HFFc6 (cell line): ENCODE measurements at places on chromosomes 2 and 18.
A peak's percentile ranks its signal among the peaks of the same experiment; 100 is the strongest.

GRCh38 chr2:44793322-44793870, 148.1 kb upstream of the SIX3 start:
- H3K27ac ChIP-seq, result no peak overlapping the region
- DNase-seq, result peak; percentile 8
- peaks cover 16% of the 10 kb centered on the region for H3K27me3 ChIP-seq

DNA sequence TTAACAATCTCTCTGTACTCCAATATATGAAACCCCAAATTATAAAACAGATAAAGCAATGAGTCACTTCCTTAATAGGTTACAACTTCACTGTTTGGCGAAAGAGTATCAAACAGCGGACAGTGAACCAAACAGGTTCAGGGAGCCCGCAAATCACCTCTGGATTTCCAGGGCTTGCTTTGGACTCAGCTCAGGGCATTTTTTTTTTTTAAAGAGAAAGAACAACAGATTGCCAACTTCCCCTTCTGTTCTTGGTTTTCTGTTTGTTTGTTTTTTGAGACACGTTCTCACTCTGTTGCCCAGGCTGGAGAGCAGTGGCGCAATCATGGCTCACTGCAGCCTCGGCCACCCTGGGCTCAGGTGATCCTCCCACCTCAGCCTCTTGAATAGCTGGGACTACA, 52.7 kb downstream of the ABCB11 start:
- no peaks in the 10 kb centered on the region; the same call in 1 of the 2 replicates for H3K27me3 ChIP-seq
- H3K4me3 ChIP-seq, result no peak overlapping the region
- no peaks in the 10 kb centered on the region for H3K36me3 ChIP-seq
- H3K4me1 ChIP-seq, result no peaks in the 10 kb centered on the region
- no peak overlapping the region for H3K27ac ChIP-seq

- H3K27me3 ChIP-seq, result no peaks in the 10 kb centered on the region; the same call in 1 of the 2 replicates
- no peak overlapping the region for H3K4me3 ChIP-seq
- no peaks in the 10 kb centered on the region; the same call in 1 of the 2 replicates for H3K4me1 ChIP-seq
- H3K36me3 ChIP-seq, result no peaks in the 10 kb centered on the region
Observed at GRCh38 chr2:23555944-23556343, 171.0 kb downstream of the KLHL29 start.

GRCh38 chr2:129812071-129812470, 167.4 kb upstream of the RAB6C start:
- no peaks in the 10 kb centered on the region for H3K36me3 ChIP-seq
- DNase-seq, result no peak
- H3K27ac ChIP-seq, result no peak overlapping the region
- no peaks in the 10 kb centered on the region for H3K4me1 ChIP-seq
- no peaks in the 10 kb centered on the region; the same call in 1 of the 2 replicates for H3K27me3 ChIP-seq

DNA sequence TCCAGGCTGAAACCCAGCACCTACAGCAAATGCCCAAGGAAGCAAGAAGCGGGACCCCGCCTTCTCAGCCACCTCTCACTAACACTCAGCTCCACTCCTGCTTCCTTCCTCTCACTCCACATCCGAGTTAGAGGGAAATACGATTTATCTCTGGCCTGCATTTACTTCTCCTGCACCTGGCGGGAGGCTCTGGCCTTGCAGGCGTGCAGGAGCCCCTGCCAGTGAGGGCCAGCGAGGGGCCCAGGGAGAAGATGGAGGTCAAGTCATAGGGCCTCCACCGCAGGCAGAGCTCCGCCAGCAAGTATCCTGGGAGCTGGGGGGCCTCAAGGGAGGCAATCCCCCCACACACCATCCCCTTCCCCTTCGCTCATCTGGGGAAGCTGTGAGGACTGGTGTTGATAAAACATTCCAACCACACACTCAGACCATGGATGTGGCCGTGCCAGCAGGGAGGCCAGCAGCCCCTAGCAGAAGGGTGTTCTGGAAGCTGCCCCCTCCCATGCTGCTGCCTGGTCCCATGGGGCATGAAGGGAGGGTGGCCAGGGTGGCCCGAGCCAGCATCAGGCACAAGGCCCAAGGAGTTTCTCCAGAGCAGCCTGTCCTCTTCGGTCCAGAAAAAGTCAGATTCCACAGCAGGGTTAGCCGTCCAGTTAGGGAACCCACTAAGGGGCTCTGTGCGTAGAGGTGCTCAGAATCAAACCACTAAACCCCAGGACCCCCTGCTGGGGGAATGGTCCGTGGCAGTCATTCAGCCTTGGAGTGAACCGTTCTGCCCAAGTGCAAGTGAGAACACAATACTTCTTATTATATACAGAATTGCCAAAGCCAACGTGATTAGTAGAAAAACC, 91.2 kb downstream of the HDAC4 start:
- H3K4me3 ChIP-seq, result peak overlapping the region; percentile 88
- peaks cover 17% of the 10 kb centered on the region for H3K4me1 ChIP-seq

- DNase-seq, result no peak
- peaks cover 5% of the 10 kb centered on the region; the same call in 1 of the 2 replicates for H3K36me3 ChIP-seq
- H3K27ac ChIP-seq, result peak overlapping the region; percentile 96
- no peaks in the 10 kb centered on the region for H3K27me3 ChIP-seq
- H3K4me3 ChIP-seq, result peak overlapping the region; percentile 74
Observed at GRCh38 chr2:37774976-37775907, 103.8 kb upstream of the CDC42EP3 start.

- H3K4me3 ChIP-seq, result peak overlapping the region; percentile 79
- H3K4me1 ChIP-seq, result peaks cover 19% of the 10 kb centered on the region
- no peak for DNase-seq
- H3K27ac ChIP-seq, result no peak overlapping the region
- peaks cover 6% of the 10 kb centered on the region for H3K27me3 ChIP-seq
Observed at GRCh38 chr2:113157118-113157896, 16.5 kb upstream of the PSD4 start.

- peak overlapping the region; percentile 34 for H3K4me3 ChIP-seq
- H3K27me3 ChIP-seq, result no peaks in the 10 kb centered on the region
- H3K27ac ChIP-seq, result peak overlapping the region; percentile 73
- no peaks in the 10 kb centered on the region for H3K36me3 ChIP-seq
- H3K4me1 ChIP-seq, result peaks cover 55% of the 10 kb centered on the region
- peak; percentile 44 for DNase-seq
Observed at GRCh38 chr2:43340945-43341356, 114.5 kb upstream of the ZFP36L2 start.

DNA sequence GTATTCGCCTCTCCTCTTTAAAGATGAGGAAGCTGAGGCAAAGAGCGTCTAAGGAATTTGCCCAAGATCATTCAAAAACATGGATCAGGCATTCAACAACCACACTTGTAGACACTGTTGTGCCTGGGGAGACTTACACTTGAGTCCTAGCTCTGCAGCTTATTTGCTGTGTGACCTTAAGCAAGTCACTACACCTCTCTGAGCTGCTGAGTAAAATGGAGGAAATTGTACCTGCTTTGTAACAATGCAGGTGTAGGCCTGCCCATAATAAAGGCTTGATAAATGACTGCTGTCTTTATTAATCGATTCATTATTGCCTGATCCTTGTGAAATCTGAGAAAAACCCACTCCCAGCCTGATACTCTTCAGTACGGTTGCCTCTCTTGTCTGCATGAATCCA, 30.8 kb downstream of the EN1 start:
- no peak overlapping the region for H3K27ac ChIP-seq
- H3K27me3 ChIP-seq, result peaks cover 36% of the 10 kb centered on the region
- no peak for DNase-seq
- no peak overlapping the region for H3K4me3 ChIP-seq
- no peaks in the 10 kb centered on the region for H3K36me3 ChIP-seq

DNA sequence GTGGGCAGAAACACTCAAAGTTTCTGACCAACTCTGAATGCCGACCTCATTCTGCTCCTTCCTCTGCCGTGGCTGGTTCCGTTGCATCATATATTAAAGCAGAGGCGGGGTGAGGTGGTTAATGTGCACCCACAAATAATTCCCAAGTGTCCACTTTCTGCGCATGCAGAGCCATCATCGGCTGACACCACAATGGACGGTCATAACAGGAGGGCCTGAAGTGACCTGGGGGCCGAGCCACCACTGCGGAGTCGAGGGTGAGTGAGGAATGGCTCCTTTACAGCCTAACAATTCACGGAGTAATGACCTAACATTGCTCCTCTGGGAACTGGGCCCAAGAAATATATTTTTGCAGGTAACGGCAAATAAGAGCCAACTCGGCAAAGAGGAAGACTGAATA, 32.9 kb upstream of the GLI2 start:
- peak overlapping the region; percentile 71 for H3K27ac ChIP-seq
- no peaks in the 10 kb centered on the region; the same call in 1 of the 2 replicates for H3K27me3 ChIP-seq
- no peak for DNase-seq
- H3K4me1 ChIP-seq, result peaks cover 48% of the 10 kb centered on the region
- H3K4me3 ChIP-seq, result no peak overlapping the region

- peaks cover 60% of the 10 kb centered on the region for H3K4me1 ChIP-seq
- no peak overlapping the region for H3K4me3 ChIP-seq
- no peak overlapping the region for H3K27ac ChIP-seq
- no peaks in the 10 kb centered on the region for H3K27me3 ChIP-seq
Observed at GRCh38 chr18:46247942-46248341, 143.8 kb downstream of the HAUS1 start.

GRCh38 chr2:229118336-229118735, 152.8 kb downstream of the PID1 start:
- DNase-seq, result peak; percentile 11
- no peaks in the 10 kb centered on the region for H3K36me3 ChIP-seq
- H3K27me3 ChIP-seq, result no peaks in the 10 kb centered on the region
- H3K4me3 ChIP-seq, result no peak overlapping the region
- no peak overlapping the region for H3K27ac ChIP-seq
- no peaks in the 10 kb centered on the region for H3K4me1 ChIP-seq

DNA sequence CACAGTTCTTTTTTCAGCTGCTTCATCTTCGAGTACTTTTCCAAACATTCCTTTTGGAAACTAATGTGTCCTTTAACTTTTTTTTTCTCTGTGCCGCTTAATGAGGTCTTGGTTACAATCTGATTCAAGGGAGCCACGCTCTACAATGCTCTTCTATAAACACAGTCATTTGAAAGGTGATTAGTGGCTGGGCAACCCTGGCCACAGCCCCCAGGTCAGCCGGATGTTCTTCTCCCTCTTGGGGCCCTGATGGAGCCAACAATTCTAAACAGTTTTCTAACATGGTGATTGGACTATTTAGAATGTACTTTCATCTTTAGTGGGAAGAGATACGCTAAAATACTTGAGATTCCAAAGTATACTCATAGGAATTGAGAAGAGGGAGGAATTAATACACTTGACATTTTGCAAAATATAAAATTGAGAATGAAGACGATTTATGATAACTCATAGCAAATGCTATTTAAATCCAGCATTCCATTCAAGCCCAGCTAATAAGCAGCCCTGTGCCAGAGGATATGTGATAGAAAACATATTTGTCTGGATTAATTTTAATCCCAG, 83.7 kb upstream of the MBOAT2 start:
- no peaks in the 10 kb centered on the region for H3K36me3 ChIP-seq
- H3K4me3 ChIP-seq, result peak overlapping the region; percentile 83
- H3K27ac ChIP-seq, result peak overlapping the region; percentile 93
- peak; percentile 20 for DNase-seq

DNA sequence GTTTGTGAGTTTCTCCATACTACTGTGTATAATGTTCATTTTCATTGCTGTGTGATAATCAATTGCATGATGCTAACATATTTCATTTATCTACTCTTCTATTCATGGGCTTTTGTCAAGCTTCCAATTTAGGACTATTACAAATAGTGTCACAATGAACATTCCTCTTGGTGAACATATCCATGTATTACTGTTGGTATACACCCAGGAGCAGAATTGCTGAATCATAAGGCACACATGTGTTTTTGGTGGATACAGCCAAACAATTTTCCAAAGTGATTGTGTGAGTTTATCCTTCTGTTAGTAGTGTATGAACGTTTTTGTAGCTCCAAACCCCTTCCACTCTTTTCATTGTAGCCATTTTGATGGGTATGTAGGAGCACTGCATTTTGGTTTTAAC, 101.6 kb upstream of the COPS8 start:
- DNase-seq, result no peak
- peaks cover 12% of the 10 kb centered on the region for H3K27me3 ChIP-seq
- H3K4me3 ChIP-seq, result no peak overlapping the region
- H3K27ac ChIP-seq, result no peak overlapping the region

GRCh38 chr18:55607773-55608172, 19.8 kb upstream of the TCF4 start:
- no peak overlapping the region for H3K4me3 ChIP-seq
- peaks cover 2% of the 10 kb centered on the region; the same call in 1 of the 2 replicates for H3K27me3 ChIP-seq
- no peak for DNase-seq
- H3K4me1 ChIP-seq, result no peaks in the 10 kb centered on the region
- no peak overlapping the region for H3K27ac ChIP-seq
- no peaks in the 10 kb centered on the region for H3K36me3 ChIP-seq

DNA sequence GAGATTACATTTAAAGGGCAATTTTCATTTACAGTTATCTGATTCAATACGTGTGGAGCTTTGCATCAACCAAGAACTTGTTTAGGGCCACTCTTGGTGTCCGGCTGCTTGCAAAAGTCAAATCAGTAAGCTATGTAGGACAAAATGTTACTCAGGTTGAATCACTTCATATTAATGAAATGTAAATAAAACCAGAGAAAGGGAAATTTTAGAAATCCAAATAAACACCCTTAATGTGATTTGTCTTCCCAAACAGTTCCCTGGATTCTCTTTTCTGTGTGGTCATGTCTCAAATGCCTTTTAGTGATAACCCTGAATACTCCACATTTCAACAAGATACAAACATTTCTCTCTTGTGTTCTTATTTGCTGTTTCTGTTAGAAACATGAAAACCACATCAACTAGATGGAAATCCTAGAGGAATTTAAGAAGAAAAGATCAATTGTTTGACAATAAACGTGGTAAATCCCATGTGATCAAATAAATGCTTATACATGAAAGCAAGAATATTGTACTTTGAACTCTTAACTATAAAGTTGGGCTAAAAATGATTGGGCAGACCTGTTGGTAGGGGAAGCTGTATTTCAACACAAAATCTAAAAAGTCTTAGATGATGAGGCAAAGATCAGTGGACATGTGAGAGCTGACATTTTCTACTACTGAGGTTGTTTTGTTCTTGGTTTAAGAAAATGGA, 101.3 kb downstream of the CDC42EP3 start:
- H3K4me1 ChIP-seq, result peaks cover 90% of the 10 kb centered on the region
- DNase-seq, result peak; percentile 71
- H3K4me3 ChIP-seq, result peak overlapping the region; percentile 70
- no peaks in the 10 kb centered on the region; the same call in none of the 2 replicates for H3K27me3 ChIP-seq

GRCh38 chr2:204183608-204184007, 247.0 kb downstream of the ICOS start:
- H3K27me3 ChIP-seq, result peaks cover 3% of the 10 kb centered on the region
- H3K27ac ChIP-seq, result no peak overlapping the region
- no peaks in the 10 kb centered on the region for H3K4me1 ChIP-seq
- no peak for DNase-seq

DNA sequence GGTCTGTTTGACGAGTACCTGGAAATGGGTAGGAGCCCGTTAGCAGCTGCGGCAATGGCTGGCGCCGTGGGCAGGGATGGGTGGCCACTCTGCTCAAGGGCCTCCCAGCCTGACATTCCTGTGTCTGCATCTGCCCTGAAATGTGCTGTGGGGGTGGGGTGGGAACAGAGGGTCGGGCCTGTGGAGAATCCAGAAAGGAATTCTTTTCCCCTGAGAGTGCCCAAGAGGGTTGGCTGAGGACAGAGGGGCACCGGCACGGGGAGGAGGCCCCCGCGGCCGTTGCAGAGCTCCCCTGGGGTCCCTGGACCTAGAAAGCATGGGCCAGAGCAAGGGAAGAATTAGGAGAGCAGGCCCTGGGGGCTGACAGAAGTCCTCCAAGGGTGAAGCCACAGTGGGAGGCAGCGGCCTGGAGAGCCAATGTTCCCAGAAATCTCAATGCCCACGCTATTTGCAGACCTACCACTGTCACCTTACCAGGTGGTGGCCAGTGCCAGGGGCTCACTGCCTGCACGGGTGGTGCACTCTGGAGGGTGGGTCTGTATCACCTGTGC, 27.8 kb downstream of the ANO7 start:
- no peaks in the 10 kb centered on the region for H3K36me3 ChIP-seq
- H3K27ac ChIP-seq, result no peak overlapping the region
- no peak overlapping the region for H3K4me3 ChIP-seq
- H3K4me1 ChIP-seq, result peaks cover 18% of the 10 kb centered on the region
